ENCODE measurements at places on chromosomes 4 and X.

- DNase-seq, result peak; percentile 92
These were observed 42.6 kb downstream of the ADGRA3 start for GRCh38 chr4:22473268-22473667.

DNA sequence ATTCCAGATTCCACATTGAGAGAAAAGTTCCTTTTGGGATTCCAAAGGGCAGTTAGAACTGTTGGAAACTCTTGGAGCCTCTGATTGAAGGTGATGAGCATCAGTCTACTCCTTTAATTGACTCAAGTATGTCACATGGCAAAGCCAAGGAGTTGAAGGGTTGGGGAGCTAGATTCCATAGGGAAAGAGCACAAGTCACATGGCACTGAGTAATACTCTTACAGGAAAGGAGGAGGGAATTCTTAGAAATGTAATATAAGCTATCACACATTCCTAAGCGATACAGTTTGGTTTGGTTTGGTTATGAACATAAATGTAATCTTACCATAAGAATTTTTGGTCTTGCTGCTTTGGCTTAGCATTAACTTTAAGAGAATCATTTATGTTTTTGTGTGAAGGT, 15.7 kb downstream of the SPCS3 start:
- peak; percentile 47 for DNase-seq

- no peak for DNase-seq
These were observed 173.4 kb upstream of the JADE1 start for GRCh38 chr4:128635955-128636560.

DNA sequence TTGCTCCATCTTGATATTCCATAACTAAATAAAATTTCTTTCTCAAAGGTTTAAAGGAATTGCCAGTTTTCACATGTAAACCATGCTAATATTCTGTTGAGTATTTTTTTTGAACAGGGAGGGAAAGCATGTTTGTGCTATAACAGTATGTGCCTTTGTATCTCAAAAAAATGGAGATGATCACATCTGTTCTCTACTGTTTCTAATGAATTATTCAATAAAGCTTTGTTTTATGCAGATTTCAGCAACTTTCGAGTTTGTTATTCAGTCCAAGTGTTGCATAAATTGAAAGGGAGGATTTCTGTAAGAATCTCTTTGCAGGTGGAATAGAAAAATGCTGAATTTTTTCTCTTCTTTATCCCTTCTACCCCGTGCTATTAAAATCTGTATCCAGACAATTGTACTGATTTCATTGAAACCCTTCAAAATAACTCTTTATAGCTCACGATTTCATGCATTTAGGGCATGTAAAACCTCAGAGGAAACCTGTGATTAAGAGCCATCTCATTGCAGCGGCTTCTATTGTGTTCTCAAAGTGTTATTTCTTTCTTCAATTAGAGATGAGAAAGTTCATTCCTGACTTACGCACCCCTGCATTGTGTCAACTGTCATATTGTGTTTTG, 42.1 kb downstream of the NEIL3 start:
- no peak for DNase-seq

GRCh38 chr4:24550441-24551175, 33.7 kb downstream of the DHX15 start:
- DNase-seq, result peak; percentile 65

GRCh38 chr4:168920441-168921065, 89.5 kb downstream of the CBR4 start:
- no peak for DNase-seq

GRCh38 chr4:25320773-25321172, 8.2 kb downstream of the ZCCHC4 start:
- DNase-seq, result peak; percentile 96

DNA sequence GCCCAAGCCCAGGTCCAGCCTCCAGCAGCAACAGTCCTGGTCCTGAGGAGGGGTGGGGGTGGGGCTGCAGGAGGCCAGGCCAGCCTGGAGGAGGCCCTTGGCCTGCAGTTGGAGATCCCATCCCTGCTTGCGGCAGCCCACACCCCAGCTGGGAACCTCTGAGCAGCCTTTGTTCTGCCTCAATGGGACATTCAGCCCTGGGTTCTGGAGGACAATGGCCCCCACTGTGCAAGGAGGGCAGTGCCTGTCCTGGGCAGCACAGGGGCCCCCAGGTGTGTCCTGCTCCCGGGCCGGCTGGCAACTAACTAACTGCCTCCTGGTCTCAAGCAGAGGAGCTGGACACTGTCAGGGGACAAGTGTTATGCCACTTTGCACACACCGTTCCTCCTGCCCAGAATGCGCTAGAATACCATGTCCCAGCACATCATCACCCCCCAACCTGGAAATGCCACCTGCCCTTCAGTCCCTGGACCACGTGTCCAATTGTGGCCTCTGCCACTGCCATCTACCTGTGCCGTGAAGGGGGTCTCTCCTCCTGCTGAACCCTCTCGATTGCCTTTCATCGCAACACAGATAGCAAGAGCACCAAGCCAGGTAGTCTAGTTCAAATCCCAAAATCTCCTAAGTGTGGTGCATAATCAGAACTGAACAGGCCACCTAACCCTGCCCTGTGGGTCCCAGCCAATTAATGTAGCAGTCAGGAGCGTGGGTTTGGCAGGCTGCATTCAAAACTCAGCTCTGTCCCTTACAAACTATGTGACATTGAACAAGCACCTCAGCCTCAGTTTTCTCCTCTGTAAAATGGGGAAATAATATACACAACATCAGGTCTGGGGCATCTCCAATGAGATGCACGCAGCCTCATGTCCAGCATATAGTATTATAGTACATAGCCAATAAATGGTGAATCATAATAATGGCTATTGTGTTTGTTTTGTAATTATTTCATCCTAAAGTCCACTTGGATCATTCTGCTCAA, 8.8 kb downstream of the PPP2R2C start:
- no peak for DNase-seq

- peak; percentile 56 for DNase-seq
These were observed 22.8 kb downstream of the RAB28 start for GRCh38 chr4:13461191-13461905.

Data from iris pigment epithelial cell (primary cell).